ENCODE measurements at places on chromosomes 6 and 20. TPM values are rescaled to one million over a fixed set of nuclear protein-coding genes. Genes with fewer than 3 reads are reported as not detected.

PTP4A1 gene
- total RNA-seq = 49.8 TPM

POLR1H gene
- total RNA-seq = 34.7 TPM

MACROD2 gene
- 2.6 TPM for total RNA-seq

ALDH8A1 gene
- total RNA-seq = 0.94 TPM

PDCD2 gene
- 49.0 TPM for total RNA-seq

LIME1 gene
- total RNA-seq = 5.9 TPM
